CD4-positive, alpha-beta T cell treated with Interleukin-4 for 1 hour (primary cell): ENCODE measurements at places on chromosomes 6 and 20.

DNA sequence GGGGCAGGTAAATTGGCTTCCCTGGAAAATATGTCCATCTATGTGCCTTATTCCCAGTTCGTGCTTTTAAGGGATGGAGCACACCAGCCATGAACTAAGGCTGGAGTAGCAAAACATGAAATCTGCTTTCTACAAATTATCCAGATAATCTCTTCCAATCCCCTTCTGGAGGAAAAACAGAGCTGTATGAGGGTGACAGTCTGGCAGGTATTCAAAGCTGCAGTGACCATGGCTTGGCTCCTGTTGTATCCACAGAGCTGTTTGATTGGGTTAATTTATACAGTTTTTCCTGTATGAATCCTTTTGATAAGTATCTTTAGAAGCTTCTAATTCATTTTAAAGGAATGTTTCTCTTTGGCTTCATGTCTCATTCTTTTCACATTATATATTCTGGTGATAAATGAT, 144.4 kb downstream of the AIG1 start:
- no peak for DNase-seq

- no peak for DNase-seq
Observed at GRCh38 chr6:161353208-161353613, 79.3 kb upstream of the AGPAT4 start.

- DNase-seq = no peak
Observed at GRCh38 chr6:139961190-139961589, 586.7 kb upstream of the CITED2 start.

DNA sequence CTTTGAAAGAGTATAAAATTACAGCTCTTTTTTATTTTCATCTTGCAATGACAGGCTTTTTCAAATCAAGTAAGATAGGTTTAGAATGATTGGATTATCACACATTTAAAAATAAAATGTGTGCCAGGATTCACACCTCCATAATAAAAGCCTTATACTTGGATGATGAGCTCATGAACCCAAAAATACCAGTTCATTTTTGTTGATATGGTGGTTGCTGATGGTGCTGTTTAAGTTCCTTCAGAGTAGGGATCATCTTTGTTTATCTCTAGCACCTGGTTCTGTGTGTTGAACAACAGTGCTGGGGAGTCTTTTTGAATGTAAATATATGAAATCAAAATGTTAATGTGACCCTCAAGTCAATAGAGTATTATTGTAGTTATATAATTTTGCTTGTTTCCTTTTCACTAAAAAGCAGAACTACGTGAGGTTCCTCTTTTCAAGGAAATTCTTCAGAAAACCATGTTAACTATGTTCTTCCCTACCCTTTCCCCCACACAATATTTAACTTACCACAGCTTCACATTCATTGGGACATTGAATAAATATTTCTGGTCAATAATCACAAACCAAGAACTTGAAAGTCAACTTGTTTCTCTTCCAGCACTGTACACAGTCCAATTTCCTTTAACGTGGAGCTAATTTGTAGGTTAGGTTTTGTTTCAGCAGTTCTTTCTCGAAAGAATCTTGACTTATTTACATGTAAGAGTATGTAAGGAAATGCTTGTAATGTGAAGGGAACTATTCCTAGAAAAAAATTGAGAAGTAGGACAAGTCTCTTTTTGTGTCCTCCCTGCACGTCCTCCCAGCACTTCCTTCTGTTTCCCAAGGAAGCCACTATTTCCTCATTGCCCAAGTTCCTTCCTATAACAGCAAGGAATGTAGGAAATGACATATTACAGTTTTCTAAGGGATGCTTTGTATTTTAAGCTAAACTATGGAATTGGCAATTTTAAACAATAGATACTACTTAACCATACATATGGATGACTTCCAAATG, 945.9 kb upstream of the CITED2 start:
- DNase-seq = no peak

- DNase-seq = no peak
Observed at GRCh38 chr6:40998661-40999060, 40.4 kb downstream of the UNC5CL start.
